Activated CD8-positive, alpha-beta memory T cell treated with anti-CD3 and anti-CD28 coated beads, Interleukin-2, amount 10 ng/mL, durations not matched to agents 7 days and 5 days (primary cell): ENCODE measurements at places on chromosomes 5 and 9. TPM values are rescaled to one million over a fixed set of nuclear protein-coding genes. Genes with fewer than 3 reads are reported as not detected.

Gene TMEM171
- total RNA-seq = not detected

Gene MARCHF11
- total RNA-seq = not detected

Gene RALGPS1
- total RNA-seq = 1.9 TPM

DNA sequence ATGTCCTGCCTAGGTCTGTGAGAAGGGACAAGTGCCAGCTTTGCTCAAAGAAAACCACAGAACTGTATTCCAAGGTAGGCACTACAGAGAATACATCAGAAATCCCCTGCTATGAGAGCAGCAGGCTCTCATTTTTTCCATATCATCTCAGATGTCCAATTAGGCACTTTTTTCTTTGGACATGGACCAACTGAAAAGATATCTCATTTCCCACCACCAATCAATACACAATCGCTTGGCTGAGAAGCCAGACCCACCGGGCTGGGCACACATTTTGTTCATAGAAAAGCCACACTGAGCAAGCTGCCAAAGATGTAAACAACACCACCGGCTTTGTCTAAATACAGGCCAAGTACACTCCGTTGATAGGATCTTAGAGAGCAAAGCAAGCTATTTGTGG, 25.9 kb downstream of the STOM start:
- DNase-seq = no peak

DNA sequence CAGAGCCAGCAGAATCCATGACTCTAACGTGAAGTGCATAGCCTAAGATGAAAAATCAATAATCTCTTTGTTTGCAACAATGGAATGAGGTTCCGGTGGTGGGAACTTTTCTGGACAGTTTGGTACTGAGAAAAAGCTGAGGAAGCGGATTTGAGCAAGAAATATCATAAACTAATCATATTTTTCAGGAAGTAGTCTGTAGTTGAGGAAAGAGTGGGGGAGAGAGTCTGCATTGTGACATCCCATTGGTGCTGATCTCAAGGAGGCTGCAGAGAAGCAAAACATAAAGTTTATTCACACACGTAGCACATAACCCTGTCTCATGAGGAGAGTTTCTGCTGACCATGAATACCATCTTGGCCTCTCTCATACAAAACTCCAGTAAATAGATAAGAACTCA, 15.8 kb upstream of the FCHO2 start:
- no peak for DNase-seq

GRCh38 chr5:10366310-10367272, 13.1 kb downstream of the MARCHF6 start:
- DNase-seq = no peak

- DNase-seq = no peak
Observed at GRCh38 chr5:174086751-174087150, 41.2 kb downstream of the NSG2 start.

GRCh38 chr9:3238236-3238635, 287.6 kb downstream of the RFX3 start:
- DNase-seq = no peak

- DNase-seq = no peak
Observed at GRCh38 chr5:64818245-64818644, 49.5 kb downstream of the CWC27 start.

DNA sequence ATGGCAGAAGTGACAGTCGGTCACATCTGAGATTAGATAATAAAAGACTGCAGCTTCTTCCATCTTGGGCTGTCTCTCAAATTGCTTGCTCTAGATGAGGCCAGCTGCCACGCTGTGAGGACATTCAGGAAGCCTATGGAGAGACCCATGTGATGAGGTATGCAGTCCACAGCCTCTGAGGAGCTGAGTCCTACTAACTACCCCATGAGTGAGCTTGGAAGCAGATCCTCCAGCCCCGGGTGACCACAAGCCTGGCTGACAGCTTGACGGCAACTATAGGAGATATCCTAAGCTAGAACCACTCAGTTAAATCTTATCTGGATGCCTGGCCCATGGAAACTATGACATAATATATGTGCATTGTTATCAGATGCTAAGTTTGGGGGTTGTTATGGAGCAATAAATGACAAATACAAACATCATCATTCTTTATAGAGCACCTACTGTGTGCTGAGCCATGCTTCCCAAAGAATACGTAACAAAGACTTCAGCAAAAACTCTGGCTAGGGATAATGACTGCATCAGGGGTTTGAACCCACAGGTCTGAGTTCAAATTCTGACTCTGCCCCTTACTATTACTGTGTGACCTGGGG, 26.7 kb downstream of the KCNV2 start:
- DNase-seq = no peak
